CMK (cell line): ENCODE measurements at places on chromosomes 3 and 15.

- no peak for DNase-seq
Measured at GRCh38 chr3:139187154-139187553, 142.5 kb upstream of the PRR23C start.

- no peak for DNase-seq
Measured at GRCh38 chr15:25766417-25766816, 96.7 kb downstream of the ATP10A start.

GRCh38 chr3:155034786-155035185, 45.3 kb upstream of the MME start:
- no peak for DNase-seq

- DNase-seq = no peak
Measured at GRCh38 chr3:19934098-19934566, at the start of gene EFHB. Gene EFHB (minus strand): TSS chr3:19934217. CDS start chr3:19934018, 199 bp downstream.

DNA sequence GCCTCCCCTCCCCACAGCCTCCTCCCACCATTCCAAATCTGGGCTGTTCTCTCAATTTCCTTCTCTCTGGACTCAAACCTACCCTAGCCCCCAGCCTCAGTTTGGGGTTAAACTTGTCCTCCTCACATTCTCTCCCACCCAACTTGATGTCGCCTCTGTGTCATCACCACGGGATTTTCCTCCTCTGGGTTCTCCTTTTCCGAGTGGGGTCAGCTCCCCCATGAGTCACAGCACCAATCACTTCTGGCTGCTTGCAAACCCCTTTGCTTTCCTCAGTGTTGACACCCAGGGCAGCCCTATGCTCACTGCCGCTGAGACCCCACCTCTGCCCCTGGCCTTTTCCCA, 451 bp downstream of the CCR5AS start:
- no peak for DNase-seq

GRCh38 chr3:140501770-140502364, 176.0 kb upstream of the TRIM42 start:
- DNase-seq = no peak

DNA sequence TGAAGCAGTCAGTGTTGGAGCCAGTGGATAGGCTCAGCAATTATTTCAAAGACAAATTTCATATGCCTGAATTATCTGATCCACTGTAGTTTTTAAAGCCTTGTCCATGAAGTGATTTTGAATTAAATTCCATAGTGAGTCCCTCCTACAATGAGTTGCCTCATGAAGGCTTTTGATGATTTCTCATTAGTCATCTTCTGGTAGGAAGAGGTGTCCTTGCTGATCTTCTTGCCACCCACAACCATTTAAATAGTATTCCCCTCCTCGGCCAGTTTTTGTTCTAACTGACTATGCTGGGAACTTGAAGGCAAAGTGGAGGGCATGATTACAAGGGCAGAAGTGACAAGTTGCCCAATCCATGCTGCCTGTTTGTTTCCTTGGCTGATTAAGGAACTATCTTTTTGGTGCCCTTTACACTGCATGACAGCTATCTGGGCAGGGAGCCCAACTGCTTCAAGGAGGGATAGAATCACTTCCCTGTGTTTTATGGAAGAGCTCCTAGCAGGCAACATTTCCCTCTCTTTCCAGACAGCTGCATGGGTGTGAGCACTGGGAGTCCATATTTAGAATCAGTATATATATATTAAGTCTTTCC, 617.5 kb downstream of the ZPLD1 start:
- DNase-seq = no peak

- no peak for DNase-seq
Measured at GRCh38 chr3:112128843-112129727, 4.0 kb downstream of the GCSAM start.

DNA sequence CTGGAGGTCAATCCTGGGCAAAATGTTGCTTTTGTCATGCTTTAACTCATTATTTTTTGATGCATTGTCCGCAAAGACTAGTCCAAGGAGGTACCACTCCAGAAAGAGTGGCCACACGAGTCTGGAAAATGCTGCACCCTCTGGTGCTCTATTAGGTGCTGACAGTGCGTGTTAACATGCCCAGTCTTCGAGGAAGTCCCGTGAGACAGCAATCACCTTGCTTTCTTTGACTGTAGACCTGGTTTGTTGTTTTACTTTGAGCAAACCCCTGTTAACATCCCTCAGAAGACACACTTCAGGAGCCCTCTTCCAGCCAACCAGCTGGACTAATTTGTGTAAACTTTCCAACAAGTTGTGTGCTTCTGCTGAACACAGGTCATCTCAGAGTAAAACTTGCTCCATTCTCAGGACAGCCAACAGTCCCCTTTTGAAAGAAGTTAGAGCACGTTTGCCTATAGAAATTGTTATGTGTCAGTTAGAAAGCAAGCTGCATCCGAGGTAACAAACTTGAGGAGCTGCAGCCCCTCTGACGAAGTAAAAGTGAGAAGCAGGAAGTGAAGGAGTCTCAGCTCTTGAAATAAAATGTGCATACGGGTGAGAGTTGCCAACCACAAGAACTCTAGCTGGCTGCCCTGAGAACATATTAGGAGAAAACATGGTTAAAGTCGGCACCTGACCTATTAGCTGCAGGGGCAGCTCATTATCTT, 205.0 kb downstream of the LPP start:
- no peak for DNase-seq

GRCh38 chr3:64067506-64068346, 44.4 kb upstream of the PSMD6 start:
- no peak for DNase-seq

- DNase-seq = no peak
Measured at GRCh38 chr15:91193378-91193720, 93.3 kb downstream of the SV2B start.

DNA sequence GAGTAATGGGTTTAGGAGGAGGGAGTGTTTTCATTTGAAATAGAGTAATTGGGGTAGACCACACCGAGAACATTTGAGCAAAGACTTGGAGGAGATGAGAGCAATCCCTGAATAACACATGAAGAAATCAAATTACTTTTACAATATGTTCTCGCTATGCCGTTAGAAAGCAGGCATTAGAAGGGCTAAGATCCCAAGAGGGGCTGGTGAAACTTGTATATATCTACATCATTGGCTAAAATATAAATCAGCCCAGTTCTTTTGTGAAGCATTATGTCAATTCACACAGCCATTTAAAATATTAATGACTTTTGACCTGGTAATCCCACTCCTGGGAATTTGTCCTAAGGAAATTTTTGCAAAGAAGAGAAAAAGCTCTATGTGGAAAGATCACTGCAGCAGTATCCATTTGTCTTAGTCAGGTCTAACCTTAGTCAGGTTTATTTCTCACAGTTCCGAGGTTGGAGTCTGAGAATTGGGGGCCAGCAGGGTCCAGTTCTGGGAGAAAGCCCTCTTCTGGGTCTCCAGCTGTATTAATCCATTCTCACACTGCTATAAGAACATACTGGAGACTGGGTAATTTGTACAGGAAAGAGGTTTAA, 31.0 kb downstream of the CCDC32 start:
- DNase-seq = no peak

- DNase-seq = no peak
Measured at GRCh38 chr3:190003681-190004123, 117.0 kb downstream of the P3H2 start.

DNA sequence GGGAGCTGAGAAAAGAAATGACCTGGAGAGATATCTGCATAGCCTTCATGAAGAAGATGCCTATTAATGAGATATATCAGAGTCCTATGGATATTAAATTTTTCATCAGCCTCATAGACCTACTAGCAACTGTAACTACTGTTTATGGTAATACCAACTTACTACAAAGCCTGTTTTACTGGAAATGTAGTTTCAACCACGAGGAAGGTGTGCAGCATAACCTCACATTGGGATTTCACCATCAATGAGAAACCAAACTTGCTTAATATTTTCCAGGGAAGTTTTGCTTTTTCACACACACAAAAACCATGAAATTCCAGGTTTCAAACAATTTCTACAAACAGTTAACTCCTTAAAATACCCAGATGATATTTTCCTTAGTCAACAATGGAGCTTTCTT, 31.4 kb downstream of the FAM240A start:
- no peak for DNase-seq

DNA sequence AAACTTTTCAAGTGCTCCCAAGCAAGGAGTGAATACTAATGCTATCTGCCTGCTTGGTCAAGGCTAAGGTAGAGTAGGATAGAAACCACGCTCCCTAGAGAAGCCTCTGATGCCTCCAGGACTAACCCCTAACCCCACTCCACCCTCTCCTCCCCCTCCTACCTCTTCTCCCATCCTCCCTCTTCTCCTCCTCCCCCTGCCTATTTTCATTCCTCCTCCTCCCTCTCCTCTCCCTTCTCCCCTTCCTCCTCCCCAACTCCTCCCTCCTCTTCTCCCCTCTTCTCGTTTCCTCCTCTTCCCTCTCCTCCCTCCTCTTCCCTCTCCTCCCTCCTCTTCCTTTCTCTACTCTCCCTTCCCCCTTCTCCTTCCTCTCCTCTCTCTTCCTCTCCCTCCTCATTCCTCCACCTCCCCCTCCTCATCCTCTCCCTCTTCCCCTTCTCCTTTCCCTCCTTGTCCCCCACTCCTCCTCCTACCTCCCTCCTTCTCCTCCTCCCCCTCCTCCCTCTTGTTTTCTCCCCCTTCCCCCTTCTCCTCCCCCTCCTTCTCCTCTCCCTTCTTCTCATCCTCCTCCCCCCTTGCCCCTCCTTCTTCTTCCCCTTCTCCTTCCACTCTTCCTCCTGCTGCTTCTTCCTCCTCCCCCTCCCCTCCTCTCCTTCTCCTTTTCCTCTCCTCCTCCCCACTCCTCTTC, 12.8 kb upstream of the MEX3B start:
- no peak for DNase-seq

GRCh38 chr15:29686079-29686425, 136.2 kb downstream of the TJP1 start:
- no peak for DNase-seq

DNA sequence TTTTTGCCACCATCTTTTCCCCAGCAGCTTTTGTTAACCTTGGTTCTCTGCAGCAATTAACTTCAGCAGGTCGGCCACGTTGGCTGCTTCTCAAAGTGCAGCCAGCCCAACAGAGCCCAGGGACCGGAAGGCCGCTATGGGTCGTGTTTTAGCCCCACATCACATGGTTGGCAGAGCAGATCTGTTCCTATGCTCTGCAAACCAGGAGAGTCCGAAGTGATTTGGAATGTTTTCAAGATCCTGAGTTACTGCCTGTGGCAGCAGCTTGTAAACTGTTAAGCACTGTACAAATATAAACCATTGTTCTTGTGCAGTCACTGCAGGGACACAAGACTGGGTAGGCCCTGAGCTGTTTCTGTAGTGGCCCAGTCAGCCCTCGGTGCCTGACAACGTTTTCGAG, 69.6 kb upstream of the MYZAP start:
- no peak for DNase-seq

GRCh38 chr3:50617096-50617791, at the start of gene MAPKAPK3:
Gene MAPKAPK3 (plus strand): TSS chr3:50617151. CDS start chr3:50617566, 415 bp downstream.
- no peak for DNase-seq

DNA sequence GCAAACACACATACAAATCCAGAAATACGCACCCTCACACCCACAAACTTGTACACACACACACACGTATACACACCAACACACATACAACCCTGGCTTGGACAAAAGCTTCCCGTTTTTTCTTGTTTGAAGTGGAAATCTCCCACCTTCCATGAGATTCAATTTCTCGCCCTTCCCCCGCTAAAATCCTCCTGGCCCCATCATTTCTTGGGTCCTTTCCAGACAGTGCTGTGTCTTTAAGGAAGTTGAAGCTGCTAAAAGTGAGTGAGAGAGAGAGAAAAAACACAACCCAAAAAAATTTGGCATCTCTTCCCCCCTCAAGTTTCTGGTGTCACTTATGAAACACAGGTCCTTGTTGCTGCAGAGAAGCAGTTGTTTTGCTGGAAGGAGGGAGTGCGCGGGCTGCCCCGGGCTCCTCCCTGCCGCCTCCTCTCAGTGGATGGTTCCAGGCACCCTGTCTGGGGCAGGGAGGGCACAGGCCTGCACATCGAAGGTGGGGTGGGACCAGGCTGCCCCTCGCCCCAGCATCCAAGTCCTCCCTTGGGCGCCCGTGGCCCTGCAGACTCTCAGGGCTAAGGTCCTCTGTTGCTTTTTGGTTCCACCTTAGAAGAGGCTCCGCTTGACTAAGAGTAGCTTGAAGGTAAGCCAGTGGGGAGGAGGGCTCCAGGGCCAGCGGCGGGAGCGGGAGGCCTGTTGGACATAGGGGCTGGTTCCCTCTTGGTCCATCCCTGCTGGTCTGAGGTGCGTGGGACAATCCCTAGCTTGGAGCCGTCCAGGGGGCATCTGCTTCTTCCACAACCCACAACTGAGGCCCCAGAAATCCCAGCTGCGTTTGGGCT, at the start of gene ISLR:
Gene ISLR, plus strand, starts transcription at position 331 of the 839 bp plus-strand sequence. CDS start 1,149 bp downstream, outside the sequence.
- no peak for DNase-seq

DNA sequence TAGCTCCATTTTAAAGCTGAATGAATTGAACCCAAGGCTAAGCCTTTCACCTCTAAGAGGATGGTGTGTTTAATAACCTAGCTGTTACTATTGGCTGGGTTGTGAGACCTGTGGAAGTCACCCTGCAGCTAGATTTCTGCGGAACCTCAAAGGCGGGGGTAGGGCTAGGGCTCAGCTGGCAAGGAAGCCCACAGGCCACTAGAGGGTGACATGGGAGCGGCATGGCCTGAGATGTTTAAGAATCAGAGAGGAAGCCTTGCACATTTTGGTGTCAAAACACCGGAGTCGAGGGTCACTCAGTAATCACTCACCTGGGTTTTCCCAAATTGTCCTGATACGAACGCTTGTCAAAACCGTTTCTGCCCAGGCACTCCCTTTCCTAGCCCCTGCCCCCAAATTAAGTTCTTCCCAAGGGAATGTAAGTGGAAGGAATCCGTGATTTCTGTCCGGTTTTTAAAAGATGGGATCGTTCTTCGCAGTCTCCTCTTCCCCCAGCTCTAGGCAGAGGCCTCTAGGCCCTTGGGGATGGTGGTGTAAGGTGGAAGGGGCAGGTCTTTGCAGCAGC, 3.8 kb upstream of the ACAD9 start:
- DNase-seq = no peak

DNA sequence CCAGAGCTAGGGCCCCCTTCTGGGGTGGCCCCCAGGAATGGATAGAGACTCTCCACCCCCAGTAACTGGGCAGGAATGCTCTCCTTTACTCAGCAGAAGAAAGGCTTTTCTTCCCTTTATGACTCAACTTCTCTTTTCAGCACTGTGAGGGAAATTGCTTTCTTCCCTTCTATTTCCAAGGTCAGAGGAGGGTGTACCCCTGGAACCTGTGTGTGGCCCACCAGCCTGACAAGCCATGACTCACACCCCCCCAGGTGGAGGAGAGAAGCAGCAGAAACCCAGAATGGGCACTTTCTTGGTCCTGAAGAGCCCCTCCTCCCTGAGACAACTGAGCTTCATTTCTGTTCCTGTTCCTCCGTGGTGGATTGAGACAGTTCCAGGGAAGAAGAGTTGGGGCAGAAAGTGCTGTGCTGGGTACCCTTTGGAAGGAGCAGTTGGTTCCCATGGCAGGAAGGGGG, 2.7 kb upstream of the ANKRD63 start:
- no peak for DNase-seq

- DNase-seq = no peak
Measured at GRCh38 chr3:121482660-121483059, 63.1 kb downstream of the POLQ start.

DNA sequence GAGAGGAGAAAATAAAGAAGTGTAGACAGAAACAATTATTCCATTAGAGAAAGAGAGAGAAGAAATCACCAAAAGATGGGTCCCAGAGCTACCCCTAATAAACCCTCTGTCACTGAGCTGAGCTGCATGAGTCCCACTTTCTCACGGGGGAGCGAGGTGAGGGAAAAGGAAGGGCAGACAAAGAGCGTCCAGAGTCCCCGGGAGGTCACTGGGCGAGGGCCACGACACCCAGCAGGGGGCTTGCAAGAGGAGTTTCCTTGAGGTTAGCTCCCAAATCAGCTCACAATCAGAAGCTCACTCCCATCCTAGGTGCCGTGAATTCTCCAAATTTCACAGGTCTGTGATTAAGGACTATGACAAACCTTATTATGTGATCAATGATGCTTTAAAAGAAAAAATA, 62.3 kb downstream of the XXYLT1 start:
- DNase-seq = no peak
